ENCODE measurements at places on chromosomes 1 and 21.

DNA sequence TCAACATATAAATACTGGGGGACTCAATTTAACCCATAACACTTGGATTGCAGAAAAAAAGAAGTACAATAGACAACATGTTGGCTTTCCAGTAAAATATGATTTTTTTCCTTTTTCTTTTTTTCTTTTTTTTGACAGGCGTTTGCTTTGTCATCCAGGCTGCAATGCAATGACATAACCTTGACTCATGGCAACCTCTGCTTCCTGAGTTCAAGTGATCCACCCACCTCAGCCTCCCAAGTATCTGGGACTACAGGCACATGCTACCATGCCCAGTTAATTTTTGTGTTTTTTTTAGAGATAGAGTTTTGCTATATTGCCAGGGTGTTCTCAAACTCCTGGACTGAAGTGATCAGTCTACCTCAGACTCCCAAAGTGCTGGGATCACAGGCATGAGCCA, 1512.0 kb upstream of the PRMT6 start:
- DNase-seq = no peak

- no peak for DNase-seq
Measured at GRCh38 chr1:222064388-222065211, 322.7 kb upstream of the DUSP10 start.

- no peak for DNase-seq
Measured at GRCh38 chr1:17188889-17189631, 15.9 kb upstream of the PADI1 start.

DNA sequence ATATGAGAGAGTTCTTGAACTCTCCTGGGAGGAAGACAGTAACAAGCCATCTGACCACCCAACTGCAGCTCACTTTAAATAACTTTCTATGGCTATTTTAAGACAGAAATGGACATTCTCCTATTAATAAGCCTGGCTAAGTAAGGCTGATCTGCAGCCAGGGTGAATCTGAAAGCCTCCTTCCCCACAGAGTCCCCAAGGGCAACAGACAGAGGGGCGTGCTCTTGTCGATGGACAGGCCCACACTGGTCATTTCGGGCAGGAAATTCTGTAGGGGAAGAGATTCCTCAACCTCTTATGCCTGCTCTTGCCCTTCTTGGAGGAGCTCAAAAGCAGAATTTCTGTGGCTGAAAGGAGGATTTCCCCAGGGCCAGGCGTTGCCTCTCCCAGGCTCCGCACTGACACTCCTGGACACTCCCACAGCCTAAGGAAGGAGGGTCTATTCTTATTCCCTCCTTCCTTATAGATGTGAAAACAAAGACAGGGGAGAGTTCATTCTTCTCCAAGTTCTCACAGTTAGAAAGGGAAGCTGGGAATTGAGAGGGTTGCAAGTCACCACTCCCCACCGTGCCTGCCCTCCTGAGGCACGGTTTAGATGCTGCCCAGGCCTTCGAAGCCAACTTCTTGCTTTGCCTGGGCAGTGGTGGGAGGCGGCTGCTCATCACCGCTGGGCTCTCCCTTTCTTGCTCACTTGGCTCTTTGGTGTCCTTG, 17.9 kb upstream of the KANK4 start:
- no peak for DNase-seq

- no peak for DNase-seq
Measured at GRCh38 chr21:33763582-33763899, 121.2 kb downstream of the ITSN1 start.

GRCh38 chr21:41016472-41016871, 151.5 kb upstream of the BACE2 start:
- DNase-seq = no peak

DNA sequence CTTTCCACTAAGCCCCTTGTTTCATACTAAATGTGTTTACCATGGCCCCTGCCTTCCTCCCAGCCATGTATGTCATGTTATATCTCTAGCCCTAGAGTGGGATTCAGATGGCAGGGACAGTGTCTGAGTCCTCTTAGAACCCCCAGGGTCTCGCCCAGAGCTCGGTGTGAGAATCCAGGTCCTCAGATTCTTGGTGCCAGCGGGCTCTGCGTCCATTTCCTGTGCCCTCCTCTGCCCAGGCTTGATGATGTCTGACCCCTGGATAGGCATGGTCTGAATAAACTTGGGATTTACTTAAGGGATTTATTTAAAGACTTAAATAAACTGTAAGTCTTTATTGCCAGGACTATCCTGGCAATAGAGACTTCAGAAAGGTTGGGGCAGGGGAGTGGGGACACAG, 6.2 kb upstream of the KISS1 start:
- DNase-seq = no peak

- DNase-seq = no peak
Measured at GRCh38 chr1:77016386-77016985, 149.2 kb downstream of the ST6GALNAC5 start.

GRCh38 chr1:245052258-245052657, 102.5 kb upstream of the KIF26B start:
- DNase-seq = no peak

- DNase-seq = no peak
Measured at GRCh38 chr21:45603481-45603880, 40.0 kb upstream of the PCBP3 start.

- no peak for DNase-seq
Measured at GRCh38 chr1:24764848-24765247, 19.6 kb downstream of the CLIC4 start.

DNA sequence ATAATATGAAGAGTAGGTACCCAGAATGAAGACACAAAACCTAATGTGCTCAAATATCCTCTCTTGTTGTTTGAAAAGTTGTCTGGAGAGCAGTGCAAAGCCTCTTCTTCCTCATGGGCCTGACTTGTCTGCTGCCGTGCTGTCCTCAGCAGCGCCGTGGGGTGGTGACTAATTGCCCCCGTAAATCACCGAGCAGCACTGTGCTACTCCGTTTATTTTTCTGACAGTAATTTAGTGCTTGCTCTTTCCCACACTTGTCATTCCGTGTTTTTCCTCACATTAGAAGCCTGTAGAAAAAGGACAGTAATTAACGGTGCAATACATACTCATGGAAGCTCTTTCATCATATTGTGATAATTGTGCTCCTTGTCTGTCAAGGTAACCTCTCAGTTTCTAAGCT, 114.8 kb upstream of the BARHL2 start:
- peak; percentile 87 for DNase-seq

- DNase-seq = no peak
Measured at GRCh38 chr1:55255901-55256300, 40.7 kb upstream of the USP24 start.

DNA sequence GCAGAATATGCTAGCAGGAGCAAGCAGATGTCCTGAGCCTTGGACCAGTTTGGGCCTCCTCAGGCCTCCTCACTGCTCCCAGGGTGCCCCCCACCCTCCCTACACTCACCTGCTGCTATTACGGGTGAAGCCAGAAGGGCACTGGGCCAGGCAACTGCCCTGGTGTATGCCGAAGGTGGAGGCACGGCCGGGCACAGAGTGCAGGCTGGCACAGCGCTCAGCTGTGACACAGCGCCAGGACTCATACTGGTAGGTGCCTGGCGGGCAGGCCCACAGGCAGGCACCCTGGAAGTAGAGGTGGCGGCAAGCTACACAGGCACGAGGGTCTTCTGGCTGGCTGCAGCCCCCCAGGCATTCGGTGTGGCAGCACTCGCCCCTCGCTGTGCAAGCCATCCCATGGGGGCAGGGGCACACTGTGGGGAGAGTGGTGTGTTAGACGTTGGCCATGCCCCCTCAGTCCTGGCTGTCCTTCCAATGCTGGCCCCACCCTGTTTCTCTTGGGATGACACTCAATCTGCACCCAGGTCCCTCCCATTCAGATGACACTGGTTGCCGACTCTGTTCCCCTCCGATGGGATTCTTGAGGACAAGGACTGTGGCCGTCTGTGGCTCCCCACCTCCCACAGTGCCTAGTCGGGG, 7.0 kb downstream of the INSRR start:
- DNase-seq = no peak

- no peak for DNase-seq
Measured at GRCh38 chr21:31180256-31181081, 142.2 kb upstream of the KRTAP19-8 start.

GRCh38 chr21:46151261-46151988, 4.0 kb downstream of the FTCD start:
- no peak for DNase-seq

GRCh38 chr21:43893536-43894205, 28.6 kb downstream of the AGPAT3 start:
- no peak for DNase-seq

DNA sequence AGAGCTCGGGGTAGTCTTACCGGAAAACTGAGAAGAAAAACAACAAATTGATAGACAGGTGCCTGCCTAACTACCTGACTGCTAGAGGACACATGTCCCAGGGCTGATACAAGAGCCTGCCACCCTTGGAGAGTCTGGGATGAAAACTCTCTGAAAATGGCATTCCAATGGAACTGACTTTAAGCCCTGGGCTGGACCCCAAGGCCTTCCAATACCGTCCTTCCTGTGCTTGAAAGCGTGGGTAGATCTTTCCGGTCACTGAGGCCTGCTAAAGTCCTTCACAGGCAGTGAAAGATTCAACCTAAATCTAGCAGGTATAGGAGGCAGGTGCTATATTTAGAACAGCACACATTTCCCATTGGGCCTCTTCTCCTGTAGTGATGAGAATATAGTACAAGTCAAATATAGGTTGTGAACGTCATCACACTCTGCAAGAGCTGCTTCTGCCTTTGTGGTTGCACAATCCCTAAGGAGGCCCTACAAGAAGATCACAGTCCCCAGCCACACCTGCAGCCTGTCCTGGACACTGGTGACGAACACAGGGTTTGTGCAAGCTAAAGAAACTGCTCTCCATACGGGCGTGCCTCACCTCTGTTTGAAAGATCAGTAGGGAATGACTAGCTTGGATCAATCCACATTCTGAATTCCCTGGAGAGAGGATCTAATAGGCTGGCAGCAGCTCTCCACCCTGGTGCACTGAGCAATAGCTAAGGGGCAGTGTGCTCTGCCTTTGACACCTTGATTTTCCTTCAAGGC, 876 bp upstream of the CHML start:
- no peak for DNase-seq

DNA sequence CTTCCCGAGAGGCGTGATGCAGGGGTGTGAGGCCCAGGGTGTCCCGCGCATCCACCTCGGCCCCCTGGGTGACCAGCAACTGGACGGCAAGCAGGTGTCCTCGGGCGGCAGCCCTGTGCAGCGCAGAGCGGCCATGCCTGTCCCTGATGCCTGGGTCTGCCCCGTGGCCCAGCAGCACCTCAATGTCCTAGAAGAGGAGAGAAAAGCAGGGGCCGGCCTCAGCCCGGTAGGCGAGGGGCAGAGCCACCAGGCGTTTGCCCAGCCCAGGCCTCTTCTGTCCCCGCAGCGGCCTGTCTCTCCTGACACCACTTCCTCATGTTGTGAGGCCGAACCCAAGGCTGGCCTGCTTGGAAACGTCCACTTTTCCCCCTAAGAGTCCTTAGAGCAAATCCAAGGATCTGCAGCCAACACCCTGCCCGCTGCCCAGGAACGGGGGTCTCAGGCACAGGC, 1.7 kb downstream of the ANKRD65 start:
- DNase-seq = no peak

GRCh38 chr21:35349376-35350080, 300.4 kb upstream of the RUNX1 start:
- no peak for DNase-seq
